ENCODE measurements at places on chromosomes 6 and 20.

- peak; percentile 63 for DNase-seq
Observed at GRCh38 chr20:17965042-17965697, 3.4 kb downstream of the SNX5 start.

GRCh38 chr6:6557886-6558285 lies 30.6 kb upstream of the LY86 start:
- DNase-seq = peak; percentile 75

GRCh38 chr6:41272591-41273240 lies 13.8 kb downstream of the TREM1 start:
- DNase-seq = no peak

- no peak for DNase-seq
Observed at GRCh38 chr20:53888510-53888909, 181.9 kb downstream of the BCAS1 start.

DNA sequence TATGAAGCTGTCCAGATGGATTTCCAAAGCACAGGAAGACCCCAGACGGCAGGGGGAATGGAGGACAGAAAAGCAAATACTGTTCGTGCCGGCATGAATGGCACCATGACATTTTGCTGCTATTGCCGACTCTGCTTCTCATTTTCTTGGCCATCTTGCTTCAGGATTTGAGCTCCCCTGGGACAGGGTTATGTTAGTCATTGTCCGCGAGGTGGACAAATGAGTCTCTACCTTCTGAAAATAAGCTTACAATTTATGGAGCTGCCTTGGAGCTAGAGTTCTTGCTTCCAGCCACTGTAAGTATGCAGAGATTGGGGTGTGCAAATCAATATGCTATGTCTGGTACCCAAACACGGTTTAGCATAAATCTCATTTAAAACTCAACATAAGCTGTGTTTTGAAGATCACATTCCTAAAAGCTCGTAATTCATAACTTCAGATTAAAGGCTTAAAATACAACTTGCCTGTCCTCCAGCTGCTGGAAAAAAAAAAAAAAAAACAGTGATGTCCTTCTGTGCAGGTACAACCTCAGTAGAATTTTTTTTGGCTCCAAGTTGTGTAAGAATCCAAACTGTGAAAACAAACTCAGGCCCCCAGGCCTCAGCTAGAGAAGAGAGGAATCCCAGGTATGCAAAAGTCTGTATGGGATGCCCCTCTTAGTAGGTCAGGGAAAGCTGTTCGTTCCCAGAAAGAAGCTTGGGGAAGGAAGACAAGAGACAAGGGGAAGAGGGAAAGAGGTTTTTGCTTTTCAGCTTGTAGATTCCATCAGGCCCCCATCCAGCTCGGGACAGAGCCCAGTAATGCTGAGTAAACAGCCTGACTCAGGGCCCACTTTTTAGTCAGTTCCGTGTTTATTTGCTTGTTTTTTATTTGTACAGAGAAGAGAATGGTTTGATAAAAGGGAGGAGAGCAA lies 184.2 kb upstream of the FOXA2 start:
- no peak for DNase-seq

GRCh38 chr6:136425793-136426192 lies 124.4 kb downstream of the MAP7 start:
- peak; percentile 37 for DNase-seq

- DNase-seq = no peak
Observed at GRCh38 chr6:2782356-2782708, 17.1 kb downstream of the WRNIP1 start.

DNA sequence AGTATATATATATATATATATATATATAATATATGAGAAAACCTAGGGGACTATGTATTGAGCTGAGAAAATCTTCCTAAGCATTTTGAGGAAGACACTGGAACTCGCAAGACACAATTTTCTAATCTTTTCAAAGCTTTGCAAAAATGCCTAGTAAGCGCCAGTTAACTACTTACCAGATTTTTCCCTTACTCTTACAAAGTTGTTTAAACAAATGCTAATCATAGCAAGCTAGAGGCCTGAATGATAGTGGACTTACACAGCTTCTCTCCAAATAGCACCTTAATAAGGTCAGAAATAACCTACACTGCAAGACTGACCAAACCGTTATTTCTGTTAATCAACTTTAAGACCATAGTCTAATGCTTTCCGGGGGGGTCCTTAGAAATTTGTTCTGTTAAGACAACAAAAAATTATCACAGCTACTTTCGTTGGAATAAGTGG lies 56.1 kb upstream of the HFE start:
- no peak for DNase-seq

GRCh38 chr20:22931653-22932608 lies 103.2 kb upstream of the SSTR4 start:
- DNase-seq = no peak

DNA sequence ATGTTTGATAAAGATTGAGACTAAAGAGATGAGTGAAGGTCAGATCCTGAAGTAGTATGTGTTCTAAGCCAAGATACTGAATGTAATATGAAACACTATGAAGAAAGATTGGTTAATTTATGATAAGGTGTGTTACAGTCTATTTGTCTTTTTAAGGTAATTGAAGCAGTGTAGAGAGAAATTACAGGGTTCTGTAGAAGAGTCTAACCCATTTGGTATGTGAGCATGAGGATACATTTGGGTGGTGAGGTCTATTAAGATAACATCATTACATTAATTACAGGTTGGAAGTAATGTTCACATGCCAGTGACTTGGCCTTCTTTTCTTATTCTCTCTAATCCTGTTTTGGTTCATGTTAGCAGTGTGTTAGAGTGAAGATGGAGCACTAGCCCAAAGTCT lies 61.4 kb downstream of the AFDN start:
- no peak for DNase-seq

DNA sequence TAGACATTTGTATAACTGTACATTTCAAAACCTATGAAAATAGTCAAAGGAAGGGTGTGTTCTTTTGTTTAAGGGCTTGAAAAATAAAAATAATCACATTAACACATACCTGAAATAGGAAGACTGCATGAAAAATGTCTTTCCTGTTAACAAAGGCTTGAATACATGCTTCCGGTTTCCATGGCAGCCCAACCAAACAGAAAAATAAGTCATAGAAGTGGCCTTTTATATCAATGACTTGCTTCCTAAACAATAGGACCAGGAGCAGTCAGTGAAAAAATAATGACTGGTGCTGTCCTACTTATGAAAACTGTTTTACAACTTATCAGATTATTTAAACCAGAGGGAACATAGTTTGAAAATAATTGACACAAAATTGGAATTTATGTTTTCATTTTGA lies 412.6 kb upstream of the PLCB4 start:
- no peak for DNase-seq

DNA sequence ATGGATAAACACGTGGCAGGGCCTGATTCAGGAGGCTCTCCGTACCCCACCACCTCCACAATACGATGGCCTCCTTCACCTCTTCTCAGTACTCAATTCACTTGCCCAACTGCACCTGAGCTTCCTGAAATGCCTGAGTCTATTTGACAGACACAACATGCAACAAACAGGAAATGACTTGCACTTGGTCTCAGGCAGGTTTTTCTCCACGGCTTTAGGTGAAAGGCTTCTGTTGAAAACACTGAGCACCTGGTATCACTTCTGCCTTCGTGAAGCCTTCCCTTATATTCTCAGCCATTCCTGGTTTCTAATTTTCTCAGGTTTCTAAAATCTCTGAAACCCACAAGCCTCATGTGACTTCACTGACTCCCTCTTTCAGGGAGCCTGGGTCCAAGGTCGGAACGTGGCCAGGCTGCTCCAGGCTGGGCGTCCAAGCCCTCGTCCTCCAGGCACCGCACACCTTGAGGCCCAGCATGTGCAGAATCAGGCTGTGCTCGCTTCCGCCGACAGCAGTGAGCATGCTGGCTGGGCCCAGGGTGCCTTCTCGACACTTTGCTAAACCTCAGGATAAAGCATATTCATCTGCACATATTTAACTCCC lies 34.7 kb downstream of the TAF4 start:
- DNase-seq = no peak

GRCh38 chr20:45951925-45952834 lies 17.7 kb downstream of the PCIF1 start:
- DNase-seq = no peak

- no peak for DNase-seq
Observed at GRCh38 chr6:2651961-2652360, 98.8 kb downstream of the MYLK4 start.

- no peak for DNase-seq
Observed at GRCh38 chr6:106787327-106788196, 158.2 kb downstream of the QRSL1 start.

- no peak for DNase-seq
Observed at GRCh38 chr6:32844839-32845383, 1.1 kb upstream of the PSMB8 start.

- DNase-seq = no peak
Observed at GRCh38 chr6:6771964-6772363, 183.4 kb downstream of the LY86 start.

DNA sequence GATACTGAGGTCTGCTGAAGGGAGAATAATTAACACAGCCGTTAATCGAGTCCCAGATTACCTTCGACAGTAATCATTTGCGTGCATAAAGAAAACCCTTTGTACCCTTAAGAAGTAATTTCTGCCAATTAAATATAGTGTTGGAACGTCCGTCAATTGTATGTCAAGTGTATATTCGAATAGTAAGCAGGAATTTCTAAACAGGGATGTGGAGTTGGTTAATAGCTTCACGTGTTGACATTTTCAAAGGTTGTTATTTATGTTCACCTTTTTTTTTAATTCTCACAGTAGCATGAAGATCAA lies 798 bp upstream of the SNAP91 start:
- no peak for DNase-seq

- DNase-seq = no peak
Observed at GRCh38 chr6:38193051-38193450, 373.5 kb downstream of the ZFAND3 start.

DNA sequence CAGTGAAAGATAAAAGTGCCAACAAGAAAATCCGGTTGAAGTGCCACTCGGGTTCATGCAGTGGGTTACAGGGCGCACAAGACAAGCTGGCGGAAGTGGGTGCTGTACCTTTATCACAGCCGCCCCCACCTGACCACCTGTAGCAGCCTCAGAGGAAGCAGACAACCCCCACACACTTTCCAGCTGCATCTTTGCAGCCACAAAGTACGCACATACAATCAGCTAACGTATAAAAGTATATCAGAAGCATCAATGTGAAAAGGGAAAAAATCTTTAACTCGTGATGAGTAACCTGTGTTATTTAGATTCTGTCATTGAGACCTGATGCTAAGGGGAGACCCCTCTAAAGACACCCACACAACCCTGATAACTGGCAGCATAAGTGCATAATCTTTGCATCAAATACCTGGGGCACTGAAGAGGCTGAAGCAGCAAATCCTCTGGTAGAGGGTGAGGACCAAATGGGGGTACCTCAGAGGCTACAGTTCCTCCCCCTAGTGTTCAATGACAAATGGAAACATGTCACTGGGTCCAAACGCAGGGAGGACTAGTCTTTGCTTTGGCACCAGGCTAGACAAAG lies 22.1 kb downstream of the BACH2 start:
- no peak for DNase-seq

DNA sequence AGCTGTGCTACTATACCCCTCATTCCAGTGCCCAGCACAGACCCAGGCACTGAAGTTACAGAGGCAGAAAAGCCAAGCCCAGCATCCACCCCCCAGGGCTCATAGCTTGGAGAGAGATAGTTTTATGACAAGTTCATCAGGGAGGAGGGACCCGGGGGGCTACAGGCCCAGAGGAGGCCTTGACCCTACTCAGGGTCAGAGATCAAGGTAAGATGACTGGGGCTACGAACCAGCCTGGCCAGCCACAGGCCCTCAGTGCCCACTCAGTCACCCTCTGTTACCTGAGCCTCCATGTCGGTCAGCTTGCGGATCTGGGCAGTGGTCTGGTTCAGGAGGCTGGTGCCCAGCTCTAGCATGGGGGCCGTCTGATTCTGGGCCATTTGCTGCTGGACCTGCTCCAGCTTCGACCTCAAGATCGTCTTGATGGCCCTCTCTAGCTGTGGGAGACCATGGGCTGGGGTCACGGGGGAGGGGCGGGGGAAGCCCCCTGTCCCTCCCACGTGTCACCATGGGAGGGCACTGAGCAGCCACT lies 26.1 kb downstream of the ANGPT4 start:
- no peak for DNase-seq

GRCh38 chr20:23634985-23635767 lies 2.6 kb downstream of the CST3 start:
- DNase-seq = no peak

DNA sequence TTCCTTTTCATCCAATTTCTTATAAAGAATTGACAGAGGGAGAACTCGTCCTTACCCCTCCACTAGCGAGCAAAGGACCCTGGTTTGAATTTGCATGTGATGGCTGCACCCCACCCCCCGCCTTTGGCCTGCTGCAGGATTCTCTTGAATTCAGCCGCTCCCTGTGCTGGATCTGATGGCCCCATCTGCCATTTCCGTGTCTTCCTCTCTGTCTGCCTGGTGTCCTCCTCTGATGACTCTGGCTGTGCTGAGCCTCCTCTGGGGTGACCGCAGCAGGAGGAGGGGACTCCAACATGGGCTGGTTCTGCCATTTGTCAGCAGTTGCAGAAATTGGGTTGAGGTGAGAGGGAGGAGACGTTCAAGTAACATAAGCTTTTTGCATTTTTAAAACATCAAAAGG lies 188.8 kb downstream of the DLL1 start:
- DNase-seq = peak; percentile 78

- no peak for DNase-seq
Observed at GRCh38 chr6:15580326-15580725, 82.5 kb downstream of the DTNBP1 start.

DNA sequence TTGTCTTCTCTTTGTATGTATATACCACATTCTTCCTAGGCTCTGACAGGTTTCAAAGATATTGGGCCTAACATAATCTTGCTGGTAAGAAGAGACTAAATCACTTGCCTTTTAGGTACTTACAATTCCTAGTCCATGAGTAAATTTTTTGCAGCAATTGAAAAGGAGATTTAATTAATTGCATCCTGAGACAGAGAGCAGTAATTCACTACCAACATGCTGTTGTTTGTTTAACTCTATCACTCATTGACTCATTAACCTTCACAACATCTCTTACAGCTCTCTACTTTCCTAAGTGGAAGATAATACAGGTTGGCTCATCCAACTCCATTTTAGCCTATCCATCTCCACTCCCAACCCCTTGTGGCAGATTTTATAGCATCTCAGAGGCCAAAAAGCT lies 280.4 kb downstream of the ALDH8A1 start:
- DNase-seq = no peak

GRCh38 chr20:3847429-3847940 lies 851 bp downstream of the MAVS start:
- no peak for DNase-seq

GRCh38 chr20:23533161-23533560 lies 35.1 kb downstream of the CST9L start:
- DNase-seq = no peak

GRCh38 chr20:63591786-63592355 lies 17.8 kb upstream of the HELZ2 start:
- DNase-seq = no peak

DNA sequence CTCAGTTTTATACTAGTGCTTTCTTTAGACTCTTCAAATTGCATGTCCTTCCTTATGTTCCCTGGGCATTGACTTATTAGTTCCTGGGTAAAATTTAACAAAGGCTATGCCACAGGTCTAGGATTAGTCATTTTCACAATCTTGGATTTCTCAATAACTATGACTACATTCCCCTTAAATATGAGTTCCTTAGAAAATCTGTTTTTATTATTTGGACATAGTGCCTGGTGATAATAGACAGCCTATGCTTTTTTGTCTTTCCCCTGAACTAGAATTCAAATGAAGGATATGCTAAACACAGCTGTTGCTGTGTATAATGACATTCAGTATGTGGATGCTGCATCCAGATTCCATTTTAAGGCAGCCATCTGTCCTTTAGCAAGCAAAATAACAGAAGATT lies 1252.8 kb upstream of the GJE1 start:
- peak; percentile 25 for DNase-seq

- DNase-seq = no peak
Observed at GRCh38 chr20:22063753-22064152, 358.3 kb downstream of the PAX1 start.
